ENCODE measurements at places on chromosomes 11 and 22. TPM values are rescaled to one million over a fixed set of nuclear protein-coding genes. Genes with fewer than 3 reads are reported as not detected.

KRTAP5-11 gene
- total RNA-seq = not detected

SIK2 gene
- 10.4 TPM for total RNA-seq

OR8G5 gene
- total RNA-seq = not detected

CST6 gene
- total RNA-seq = 0.38 TPM

NRGN gene
- total RNA-seq = 0.77 TPM

THOC5 gene
- 51.6 TPM for total RNA-seq

PRG3 gene
- total RNA-seq = not detected

DCHS1 gene
- 1.3 TPM for total RNA-seq

TSPAN32 gene
- not detected for total RNA-seq

SOX6 gene
- total RNA-seq = 0.28 TPM

CNGA4 gene
- 0.19 TPM for total RNA-seq

SLC22A25 gene
- total RNA-seq = not detected

MRGPRX4 gene
- total RNA-seq = not detected

PAX6 gene
- total RNA-seq = not detected

KCNJ1 gene
- total RNA-seq = under 0.01 TPM

MED19 gene
- total RNA-seq = 11.0 TPM

MTNR1B gene
- not detected for total RNA-seq

SYNGR1 gene
- 14.9 TPM for total RNA-seq

SCUBE2 gene
- 1.2 TPM for total RNA-seq

GAL3ST1 gene
- not detected for total RNA-seq

LMO1 gene
- total RNA-seq = 0.19 TPM

HBB gene
- not detected for total RNA-seq

Data from regular cardiac myocyte (primary cell).